ENCODE measurements at places on chromosomes 13 and 19.
A peak's percentile ranks its signal among the peaks of the same experiment; 100 is the strongest.

- no peak for DNase-seq
Observed at GRCh38 chr13:78607409-78608251, 4.3 kb upstream of the POU4F1 start.

DNA sequence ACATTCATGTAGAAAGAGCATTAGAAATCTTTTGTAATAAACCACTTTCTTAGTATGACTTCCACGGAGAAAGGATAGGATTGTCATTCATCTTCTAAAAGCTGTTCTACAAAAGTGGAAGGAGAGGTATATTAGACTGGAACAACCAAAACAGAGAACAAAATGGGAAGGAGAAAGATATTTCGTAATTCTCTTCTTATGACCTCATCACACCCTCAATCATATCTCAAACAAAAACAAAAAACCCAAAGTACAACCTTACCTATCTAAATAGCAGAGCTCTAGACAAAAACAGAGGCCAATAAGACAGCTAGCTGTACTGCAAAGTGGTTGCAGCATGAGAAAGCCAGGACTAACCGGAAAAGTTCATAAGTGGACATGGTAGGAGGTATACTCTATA, 46.3 kb downstream of the DACH1 start:
- no peak for DNase-seq

GRCh38 chr13:105838231-105838630, 697.2 kb downstream of the EFNB2 start:
- no peak for DNase-seq

DNA sequence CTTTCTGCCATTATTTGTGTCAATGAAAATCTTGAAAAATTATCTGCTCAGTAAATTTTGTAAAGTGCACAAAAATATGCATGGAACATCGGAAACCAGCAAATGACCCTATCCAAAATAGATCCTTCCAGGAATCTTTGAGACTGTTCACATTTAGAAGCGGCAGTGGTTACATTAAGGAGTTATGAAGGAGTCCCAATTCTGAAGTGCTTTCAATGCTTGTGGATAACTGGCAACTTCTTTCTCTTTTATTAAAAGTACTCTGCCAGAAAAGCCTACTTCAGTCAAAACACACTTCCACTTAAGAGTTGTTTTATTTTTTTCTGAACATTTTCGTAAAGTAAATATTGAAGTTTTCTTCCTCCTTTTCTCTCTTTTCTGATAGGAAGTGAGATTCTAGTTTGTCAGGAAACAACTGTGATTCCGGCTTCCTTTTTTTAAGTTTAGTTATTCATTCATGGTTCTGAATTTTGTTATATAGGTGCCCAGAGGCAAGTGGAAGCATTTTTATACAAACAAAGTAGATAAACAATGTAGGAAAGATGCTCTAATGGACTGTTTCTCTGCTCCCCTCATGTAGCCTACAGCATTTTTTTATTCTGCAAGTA, 83.5 kb downstream of the PCDH9 start:
- no peak for DNase-seq

- no peak for DNase-seq
Observed at GRCh38 chr13:95060014-95060519, 241.2 kb downstream of the ABCC4 start.

- DNase-seq: no peak
Observed at GRCh38 chr19:19539698-19540063, 1.6 kb downstream of the CILP2 start.

DNA sequence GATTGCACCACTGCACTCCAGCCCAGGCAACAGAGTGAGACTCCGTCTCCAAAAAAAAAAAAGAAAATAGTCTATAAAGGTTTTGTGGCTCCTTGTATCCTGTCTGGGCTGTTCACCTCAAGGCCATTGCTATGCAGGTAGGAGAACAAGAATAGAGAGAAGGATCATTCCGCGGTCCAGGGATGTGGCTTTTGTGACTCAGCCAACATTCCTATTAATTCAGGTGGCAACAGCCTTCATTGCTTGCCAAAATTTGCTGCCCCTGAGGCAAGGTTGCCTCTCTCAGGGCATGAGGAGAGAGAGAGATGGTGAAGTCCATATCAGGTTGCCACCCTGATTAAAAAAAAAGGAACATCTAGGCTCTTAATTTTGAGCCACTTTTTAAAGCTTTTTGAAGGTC, 8.0 kb downstream of the ZNF551 start:
- no peak for DNase-seq

DNA sequence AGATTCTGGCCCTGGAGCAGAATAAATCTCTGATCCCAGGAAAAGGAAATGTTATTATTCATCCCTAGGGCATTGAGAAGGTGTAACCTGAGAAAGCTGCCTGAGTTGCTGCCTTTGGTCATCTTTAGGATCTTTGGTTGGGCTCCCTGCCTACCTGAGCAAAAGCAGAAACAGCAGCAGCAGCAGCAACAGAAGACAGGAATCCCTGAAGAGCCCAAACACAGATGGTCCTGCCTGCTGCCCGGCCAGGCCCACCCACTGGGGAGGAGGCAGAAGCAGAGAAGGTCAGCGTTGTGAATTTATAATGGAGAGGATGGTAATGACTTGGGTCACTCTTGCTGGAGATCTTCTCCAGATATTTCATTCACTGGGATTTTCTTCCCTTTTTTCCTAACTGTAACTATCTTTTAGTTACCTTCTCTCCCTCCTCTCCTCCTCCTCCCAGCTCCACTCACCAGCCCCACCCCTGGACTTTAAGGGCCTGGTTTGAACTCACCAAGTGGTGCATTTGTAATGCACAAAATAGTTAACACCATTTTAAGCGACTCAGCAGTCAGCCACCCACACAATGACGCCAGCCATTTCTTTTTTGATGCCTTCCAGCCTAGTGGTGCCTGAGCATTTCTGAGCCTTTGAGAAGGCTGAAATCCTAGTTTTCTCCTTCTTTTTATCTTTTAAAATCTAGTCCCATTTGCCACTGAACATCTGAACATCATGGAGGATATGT, 91.7 kb downstream of the HSPH1 start:
- DNase-seq: no peak

GRCh38 chr19:49205114-49205513, 47.5 kb downstream of the TRPM4 start:
- DNase-seq: no peak

DNA sequence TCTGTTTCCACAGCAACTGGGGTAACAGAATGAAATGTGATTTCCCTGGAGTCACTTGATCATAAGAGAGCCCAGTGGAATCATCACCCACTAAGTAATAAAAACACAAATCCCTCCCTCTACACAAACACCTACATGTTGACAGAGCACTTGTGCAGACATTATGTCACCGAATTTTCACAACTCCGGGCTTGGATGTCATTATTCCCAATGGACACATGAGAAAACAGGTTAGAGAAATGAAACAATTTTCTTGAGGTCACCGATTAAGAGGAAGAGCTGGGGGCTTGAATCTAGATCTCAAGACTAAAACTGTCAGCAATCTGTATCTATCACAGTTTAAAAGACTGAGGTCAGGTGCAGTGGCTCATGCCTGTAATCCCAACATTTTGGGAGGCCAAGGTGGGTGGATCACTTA, 3.1 kb downstream of the XRCC1 start:
- DNase-seq: no peak

DNA sequence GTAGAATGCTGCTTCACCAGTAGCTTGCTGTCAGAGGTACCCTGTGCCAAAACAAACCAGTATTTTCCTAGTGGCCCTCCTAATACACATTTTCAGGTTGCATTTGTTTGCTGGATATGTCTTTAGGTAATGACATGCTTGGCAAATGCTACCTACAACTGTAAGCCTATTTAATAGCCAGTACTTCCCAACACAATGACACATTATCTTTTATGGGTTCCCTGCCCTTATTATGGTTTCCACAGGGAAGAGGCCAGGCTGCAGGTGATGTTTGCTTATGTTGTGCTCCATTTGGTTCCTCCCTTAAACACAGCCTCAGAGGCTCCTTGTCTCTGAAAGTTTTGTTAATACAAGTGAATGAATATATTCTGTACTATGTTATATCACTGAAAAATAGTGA, 24.7 kb downstream of the FRY start:
- DNase-seq: peak; percentile 73

DNA sequence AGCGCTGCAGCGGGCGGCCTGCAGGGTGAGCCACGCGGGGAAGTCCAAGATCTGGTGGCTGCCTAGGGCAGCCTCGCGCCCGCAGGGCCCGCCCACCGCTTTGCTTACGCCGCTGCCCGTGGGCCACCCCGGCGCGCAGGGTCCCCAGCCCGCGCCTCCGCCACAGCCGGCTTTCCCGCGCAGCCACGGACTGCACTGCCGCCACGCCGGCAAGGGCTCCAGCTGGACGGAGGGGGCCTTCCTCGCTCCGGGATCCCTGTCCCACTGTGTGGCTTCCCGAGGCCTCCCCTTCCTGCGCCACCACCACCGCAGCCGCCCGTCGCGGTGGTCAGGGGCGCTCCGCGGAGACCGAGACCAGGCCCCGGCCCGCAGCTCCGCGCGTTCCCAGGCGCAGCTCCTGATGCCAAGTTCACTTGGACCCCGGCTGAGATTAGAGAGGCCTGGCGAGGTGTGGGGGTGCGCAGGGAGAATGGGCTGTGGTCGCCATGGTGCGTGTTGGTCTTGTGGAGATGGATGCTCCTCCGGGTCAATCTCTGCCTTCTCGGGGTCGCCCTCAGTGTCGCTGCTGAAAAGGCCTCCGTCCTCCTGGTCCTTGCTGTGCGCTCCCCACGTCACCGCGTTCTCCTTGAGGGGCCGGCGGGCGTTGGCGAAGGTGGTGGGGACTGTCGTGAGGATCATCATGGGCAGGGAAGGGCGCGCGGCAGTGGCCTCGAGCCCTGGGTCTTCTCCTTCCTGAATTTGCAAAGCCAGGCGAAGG, 17.9 kb upstream of the RNF17 start:
- no peak for DNase-seq

DNA sequence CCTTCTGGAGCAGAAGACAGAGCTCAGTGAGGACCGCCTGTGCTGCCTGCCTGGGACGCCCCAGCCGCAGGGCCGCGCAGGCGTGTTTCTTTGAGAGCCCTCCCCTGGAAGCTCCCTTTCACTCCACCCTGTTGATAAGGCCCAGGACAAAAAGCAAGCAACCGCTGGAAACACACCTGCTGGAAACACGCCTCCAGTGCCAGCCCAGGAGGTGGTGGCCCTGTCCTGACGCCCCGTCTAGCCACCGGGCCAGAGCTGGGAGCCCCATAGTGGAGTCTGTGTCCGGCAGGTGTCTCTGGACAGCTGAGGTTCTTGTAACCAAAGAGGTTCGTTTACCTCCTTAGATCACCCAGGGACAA, 173.8 kb downstream of the KATNAL1 start:
- DNase-seq: no peak

DNA sequence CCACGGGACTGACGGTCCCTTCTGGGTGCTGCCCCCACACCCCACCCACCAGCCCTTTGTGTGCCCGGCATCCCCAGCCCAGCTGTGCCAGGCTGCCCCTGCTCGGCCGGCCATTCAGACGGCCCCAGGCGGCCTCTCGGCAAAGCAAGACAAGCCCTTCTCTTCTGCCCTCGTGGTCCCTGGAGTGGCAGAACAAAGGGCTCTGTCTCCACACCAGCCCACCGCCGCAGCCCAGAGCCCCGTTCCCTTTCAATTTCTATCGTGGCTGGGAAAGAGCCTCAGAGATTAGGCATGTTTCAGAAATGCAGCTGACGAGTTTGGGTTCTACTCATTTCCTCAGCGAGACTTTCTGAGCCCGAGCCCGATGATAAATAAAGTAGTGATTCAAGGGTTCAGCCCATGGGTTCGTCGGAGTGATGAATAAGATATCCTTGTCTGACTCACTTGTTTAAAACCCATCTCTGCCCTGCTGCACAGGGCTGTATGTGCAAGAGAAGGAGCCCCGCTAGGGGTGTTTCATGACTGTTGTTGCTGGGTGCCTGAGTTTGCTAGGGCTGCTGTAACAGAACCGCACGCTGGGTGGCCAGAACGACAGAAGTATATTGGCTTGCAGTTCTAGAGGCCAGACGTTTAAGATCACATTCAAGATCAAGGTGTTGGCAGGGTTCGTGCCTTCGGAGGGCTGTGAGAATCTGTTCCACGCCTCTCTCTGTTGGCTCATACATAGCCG, 4.3 kb downstream of the MYO9B start:
- no peak for DNase-seq
